ENCODE measurements at places on chromosomes 1 and 21.

- DNase-seq, result no peak
These were observed 278.0 kb downstream of the RGS7 start for GRCh38 chr1:241079047-241079446.

DNA sequence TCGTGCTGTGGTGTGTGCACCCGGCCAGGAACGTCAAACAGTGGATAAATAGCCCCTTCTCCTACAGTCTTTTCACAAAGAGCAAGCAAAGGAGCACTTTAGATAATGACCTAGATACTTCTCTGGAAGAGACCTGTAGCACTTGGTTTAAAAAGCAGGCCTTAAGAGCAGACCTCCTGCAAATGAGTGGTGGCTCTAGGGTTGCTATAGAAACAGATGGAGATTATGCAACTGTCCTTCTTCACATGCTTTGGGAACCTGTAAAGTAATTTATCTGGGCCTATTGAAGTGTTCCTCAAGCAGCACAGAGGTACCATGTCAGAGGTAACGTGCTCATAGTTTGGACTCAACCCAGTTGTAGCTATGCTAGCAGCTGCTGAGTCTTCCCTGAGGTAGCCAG lies 208.2 kb upstream of the KIAA0040 start:
- DNase-seq, result no peak

DNA sequence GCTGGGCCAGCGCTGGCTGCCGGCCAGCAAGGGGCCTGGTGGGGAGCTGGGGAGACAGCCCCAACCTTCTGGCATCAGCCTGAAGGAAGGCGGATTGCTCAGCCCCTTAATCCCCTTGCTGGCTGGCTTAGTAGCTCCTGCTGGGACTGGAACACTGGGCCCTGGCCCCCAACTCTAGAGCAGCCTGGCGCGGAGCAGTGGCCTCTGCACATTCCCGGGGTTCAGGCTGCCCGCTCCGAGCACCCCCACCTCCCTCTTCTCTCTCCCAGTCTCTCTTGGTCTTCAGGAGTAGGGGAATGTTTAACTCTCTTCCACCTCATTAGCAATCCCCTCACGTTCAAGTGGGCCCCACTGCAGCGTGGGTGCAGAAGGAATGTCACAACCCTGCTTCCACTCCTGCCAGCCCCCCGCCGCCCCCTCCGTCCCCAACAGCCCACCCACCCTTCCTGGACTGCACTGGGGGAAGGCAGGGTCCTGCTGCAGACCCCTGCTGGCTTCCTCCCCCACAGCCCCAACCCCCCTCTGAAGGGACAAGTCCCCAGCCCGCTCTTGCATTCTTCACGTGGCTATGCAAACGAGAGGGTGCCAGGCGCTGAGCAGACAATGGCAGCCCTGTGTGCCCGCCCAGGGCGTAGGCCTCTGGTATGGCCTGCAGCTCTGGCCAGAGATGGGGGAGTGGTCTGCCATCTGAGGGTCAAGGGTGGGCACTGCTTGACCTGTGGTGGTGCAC lies 980 bp upstream of the CLDN19 start:
- no peak for DNase-seq

GRCh38 chr1:111191496-111191895 lies 8.9 kb downstream of the DENND2D start:
- no peak for DNase-seq

- DNase-seq, result no peak
These were observed 55.8 kb downstream of the SLC27A3 start for GRCh38 chr1:153831026-153831425.

DNA sequence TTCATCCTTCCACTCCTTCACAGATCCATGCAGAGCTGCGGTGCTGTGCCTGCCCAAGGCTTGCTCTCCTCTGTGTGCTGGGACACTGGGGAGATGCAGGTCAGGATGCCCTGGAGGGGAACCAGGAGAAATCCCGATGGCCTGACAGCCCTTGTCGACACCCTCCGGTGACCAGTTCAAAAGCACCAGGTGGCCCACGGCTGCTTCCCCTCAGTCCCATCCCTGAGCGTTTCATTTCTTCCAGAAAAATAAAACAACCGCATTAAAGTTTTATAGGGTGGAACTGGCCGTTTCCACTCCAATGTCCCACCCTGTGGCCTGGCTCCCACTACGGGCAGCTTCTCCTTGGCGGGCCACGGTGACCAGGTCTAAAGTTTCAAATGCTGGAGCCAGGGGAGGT lies 48.3 kb downstream of the SLC66A1 start:
- no peak for DNase-seq

- DNase-seq, result no peak
These were observed 73.3 kb downstream of the TNFSF18 start for GRCh38 chr1:172977296-172978017.

- DNase-seq, result no peak
These were observed 8.7 kb upstream of the CADM3 start for GRCh38 chr1:159162516-159163265.

- no peak for DNase-seq
These were observed 837 bp downstream of the NDUFS5 start for GRCh38 chr1:39026866-39027507.

DNA sequence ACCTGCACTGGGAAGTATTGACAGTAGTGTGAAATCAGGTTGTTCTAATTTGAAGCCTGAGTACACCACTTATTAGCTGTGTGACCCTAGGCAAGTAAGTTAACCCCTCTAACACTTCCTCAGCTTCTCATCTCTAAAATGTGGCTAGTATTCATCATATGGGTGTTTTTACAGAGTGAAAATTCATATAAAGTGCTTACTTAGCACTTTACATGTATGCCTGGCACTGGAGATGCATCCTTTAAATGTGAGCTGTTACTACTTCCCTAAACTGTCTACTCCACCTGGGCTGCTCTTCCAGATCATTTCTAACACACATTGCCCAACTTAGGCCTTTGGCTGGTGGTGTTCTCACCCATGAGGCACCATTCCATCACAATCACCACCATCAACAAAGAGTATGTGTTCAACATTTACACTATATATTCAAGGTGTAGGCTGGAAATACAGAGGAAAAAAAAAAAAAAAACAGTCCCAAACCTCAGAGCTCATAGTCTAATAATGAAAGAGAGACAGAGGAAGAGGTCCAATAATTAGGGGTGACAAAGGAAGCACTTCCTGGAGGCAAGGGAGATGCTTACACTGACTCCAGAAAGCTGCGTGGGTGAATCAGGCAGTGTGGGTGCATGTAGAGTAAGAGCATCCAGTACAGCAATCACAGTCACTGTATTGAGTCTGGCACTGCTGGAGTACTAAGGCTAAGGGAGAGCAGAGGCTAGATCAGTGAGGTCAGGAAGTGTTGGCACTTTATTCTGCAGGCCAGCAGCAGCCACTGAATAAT lies 3.6 kb downstream of the STX6 start:
- DNase-seq, result no peak

GRCh38 chr21:41477641-41478318 lies 30.2 kb downstream of the TMPRSS2 start:
- no peak for DNase-seq

DNA sequence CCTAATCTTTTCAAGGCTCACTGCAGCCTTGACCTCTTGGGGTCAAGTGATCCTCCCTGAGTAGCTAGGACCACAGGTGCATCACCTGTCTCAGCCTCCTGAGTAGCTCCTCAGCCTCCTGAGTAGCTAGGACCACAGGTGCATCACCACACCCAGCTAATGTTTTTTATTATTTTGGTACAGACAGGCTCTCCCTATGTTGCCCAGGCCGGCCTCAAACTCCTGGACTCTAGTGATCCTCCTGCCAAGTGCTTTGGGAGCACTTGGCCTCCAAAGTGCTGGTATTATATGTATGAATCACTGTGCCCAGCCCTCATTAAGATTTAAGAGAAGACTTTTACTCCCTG lies 58.5 kb upstream of the S1PR1 start:
- no peak for DNase-seq

DNA sequence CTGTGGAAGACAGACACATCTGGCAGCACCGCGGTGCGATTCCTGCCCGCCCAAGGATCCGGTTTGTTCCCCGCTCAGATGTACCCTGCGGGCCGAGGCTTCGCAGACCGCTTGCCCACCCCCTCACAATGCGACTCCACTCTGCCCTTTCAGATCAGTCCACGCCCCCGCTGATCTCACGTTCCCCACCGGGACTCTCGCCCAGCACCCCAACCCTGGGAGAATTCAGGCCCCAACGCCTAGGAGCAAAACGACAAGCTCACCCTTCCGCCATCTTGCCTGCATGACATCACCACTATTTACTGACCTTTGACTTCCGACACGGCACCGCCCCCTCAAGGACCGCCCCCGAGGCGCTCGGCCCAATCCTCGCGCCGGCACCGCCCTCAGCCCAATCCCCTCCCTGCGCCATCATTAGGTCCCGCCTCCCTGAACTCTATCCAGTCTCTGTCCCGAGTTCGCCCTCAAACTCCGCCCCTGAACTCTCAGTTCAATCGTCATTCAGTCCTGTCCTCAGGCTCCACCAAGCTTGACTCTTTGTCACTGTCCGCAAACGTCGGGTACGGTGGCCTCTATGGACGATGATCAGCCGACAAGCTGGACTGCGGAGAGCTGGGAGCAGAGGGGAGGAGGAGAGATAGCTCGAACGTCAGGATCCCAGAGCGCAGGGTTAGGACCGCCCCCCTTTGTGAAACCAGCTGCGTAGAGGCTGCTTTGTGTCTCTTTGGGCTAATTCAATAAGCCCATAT lies at the start of gene BSDC1:
Gene BSDC1, minus strand, starts transcription at position 301 of the 749 bp plus-strand sequence. Its CDS starts 27 bp downstream, at position 274.
- peak; percentile 95 for DNase-seq

DNA sequence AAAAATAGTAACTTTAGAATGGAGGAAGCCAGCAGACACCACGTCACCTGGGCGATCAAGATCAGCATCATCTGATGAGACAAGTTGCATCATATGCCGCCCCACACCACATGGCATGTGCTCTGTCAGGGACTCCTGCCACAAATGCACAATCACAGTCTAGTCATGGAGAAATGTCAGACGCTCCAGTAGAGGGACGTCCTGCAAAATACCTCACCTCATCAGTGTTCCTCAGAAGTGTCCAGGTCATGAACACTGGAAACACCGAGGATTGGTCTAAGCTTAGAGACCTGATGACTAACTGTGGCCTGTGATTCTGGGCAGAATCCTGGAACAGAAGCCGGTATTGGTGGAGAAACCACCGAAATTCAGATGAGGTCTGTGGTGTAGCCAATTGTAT lies 14.3 kb downstream of the ADARB1 start:
- no peak for DNase-seq

GRCh38 chr1:5345556-5345955 lies 646.7 kb downstream of the NPHP4 start:
- no peak for DNase-seq

- no peak for DNase-seq
These were observed 2.4 kb downstream of the SLC27A3 start for GRCh38 chr1:153777648-153778047.

DNA sequence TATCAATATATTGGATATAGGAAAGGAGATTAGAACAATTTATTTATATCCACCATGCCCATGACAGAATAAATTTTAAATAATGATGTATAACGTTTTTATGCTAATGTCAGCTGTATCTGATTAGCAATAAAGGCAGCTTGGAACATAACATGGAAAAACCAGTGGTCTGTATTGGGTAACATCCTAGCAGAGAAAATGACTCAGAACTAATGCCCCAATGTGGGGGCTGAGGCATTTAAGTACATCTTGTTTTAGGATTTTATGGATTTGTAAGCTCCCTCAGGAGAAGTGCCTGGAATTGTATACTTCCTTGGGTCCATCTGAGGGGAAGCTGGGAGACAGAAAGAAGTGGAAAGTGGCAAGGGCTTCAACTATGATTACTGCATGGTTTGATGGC lies 82.3 kb downstream of the HMCN1 start:
- DNase-seq, result no peak

DNA sequence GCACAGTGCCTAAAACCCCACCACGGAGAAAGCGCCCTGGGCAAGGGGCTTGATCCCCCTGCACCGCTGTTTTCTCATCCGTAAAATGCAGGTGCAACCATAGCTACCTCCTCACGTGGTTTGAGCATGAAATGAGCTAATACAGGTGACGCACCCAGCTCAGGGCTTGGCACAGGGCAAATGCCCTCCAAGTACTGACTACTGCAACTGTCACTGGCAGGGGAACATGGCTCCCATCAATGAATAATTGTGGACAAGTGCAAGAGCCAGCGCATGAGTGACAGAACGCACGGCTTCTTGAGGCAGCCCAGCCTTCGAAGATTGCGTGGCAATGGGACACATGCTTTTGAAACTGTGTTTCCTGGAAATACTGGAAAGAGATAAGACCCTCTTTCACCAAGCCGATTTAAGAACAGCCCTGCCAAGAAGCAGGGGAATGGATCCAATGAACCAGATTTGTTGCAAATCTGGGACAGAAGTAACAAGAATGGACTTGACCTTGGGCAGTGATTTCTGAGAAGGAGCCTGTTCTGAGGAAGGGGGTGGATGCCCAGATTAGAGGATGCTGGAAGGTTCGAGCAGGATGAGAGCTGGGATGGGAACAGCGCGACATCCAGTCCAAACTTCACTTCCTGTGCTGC lies 92.8 kb upstream of the IFFO2 start:
- no peak for DNase-seq

DNA sequence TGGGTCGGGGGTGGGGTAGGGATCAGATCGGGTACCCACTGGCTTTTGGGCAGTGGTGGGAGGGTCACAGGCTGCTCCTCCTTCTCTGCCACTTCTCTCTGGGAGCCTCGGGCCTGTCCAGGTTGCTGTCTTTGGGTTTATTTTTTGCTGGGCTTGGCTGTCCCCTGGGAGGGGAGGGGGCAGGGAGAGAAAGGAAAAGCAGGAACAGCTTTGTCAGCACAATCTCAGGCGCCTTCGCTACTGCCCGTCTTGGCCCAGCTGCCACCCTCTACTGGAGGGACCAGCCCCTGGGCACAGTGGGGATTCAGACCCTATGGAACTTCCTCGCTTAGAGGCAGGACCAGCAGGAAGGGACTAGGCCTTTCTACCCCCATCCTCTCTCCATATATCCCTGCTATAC lies 8.4 kb downstream of the KCNQ4 start:
- DNase-seq, result no peak

DNA sequence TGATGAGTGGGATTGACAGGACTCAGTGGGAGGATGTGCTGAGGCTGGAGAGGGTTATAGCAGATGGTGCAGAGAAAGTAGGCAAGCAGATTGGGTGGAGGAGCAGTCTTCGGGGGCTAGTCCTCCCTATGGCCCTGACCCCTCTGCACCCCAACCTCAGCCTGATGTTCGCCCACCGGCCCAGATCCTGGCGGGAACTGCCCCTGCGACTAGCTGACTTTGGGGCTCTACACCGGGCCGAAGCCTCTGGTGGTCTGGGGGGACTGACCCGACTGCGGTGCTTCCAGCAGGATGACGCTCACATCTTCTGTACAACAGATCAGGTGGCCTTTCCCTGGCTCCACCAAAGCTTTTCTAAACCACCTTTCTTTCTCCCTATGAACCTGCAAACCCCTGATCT lies 9.6 kb upstream of the ECM1 start:
- no peak for DNase-seq

DNA sequence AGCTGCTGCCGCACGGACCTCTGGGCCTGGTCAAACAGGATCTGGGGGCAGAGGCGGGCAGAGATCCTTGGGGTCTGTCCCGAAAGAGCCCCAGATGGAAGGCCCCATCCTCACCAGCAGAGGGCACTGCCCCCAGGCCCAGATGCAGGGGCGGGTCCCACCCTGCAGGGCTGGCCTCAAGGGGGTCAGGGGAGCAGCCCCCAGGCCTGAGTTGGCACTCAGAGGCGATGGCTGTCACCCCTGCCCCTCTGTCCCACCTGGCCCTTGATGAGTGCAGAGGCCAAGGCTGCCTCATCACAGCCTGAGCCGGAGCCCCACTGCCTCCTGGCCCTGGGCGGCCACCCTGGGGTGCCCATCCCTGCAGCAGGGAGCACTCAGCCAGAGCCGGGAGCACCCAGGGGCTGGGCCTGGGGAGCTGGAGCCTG lies 5.7 kb downstream of the ACAP3 start:
- DNase-seq, result no peak
